ENCODE measurements at places on chromosomes 16 and 17.

- no peak for DNase-seq
Measured at GRCh38 chr16:72389791-72390190, 217.8 kb upstream of the PMFBP1 start.

DNA sequence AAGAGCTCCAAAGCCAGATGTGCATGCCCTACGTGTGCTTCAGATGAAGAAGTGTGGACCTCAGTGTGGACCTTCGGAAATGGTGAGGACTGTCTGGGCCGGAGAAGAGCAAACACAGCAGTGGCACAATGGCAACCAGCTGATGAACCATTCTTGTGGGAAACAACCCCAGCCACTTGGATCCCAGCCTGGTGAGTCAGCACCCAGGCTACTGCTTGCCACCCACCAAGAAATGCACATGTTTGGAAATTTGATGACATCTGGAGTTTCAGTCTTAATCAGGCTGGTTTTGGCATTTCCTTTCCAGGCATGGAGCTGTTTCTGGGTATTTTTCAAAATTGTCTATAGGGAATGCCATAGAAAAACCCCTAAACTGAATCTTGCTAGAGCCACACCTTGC lies 42.7 kb downstream of the DYNLRB2 start:
- DNase-seq: no peak

DNA sequence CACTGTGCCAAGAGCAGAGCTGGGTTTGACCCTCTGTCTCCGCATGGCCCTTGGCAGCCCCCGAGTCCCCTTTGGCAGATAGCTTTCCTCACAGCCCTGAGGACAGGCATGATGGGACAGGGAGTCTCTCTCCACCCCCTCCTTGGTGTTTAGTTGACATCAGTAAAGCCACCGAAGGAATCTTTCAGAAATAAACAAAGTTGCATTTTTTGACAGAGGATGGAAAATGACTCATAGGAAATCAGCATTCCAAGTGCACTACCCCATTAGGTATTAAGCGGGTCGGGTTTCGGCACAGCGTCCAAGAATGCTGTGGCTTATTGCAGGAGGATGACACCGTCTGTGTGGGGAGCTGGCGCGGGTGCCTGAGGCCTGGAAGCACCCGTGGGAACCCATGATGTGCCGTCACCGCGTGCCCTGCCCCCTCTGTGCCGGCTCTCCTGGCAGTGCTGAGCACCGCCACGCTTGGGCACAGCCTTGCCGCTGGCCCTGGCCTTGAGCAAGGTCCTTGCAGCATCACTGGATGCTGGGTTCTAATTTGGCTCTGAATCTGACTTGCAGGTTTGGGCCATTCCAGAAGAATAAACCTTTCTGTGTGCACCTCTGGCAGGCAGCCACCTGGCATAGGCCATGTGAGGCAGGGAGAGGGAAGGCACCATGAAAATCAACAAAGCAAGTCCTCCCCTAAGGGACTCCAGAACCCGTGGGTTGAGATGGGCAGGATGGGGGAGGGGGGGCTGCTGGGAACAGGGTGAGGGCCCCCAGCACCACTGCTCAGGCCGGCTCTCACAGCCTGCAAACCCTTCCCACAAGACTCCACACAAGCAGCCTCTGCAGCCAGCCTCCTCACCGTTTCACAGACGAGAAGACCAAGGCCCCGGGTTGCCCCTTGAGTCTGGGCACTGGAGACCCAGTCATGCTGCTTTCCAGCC lies 50.5 kb upstream of the ZNF469 start:
- no peak for DNase-seq

DNA sequence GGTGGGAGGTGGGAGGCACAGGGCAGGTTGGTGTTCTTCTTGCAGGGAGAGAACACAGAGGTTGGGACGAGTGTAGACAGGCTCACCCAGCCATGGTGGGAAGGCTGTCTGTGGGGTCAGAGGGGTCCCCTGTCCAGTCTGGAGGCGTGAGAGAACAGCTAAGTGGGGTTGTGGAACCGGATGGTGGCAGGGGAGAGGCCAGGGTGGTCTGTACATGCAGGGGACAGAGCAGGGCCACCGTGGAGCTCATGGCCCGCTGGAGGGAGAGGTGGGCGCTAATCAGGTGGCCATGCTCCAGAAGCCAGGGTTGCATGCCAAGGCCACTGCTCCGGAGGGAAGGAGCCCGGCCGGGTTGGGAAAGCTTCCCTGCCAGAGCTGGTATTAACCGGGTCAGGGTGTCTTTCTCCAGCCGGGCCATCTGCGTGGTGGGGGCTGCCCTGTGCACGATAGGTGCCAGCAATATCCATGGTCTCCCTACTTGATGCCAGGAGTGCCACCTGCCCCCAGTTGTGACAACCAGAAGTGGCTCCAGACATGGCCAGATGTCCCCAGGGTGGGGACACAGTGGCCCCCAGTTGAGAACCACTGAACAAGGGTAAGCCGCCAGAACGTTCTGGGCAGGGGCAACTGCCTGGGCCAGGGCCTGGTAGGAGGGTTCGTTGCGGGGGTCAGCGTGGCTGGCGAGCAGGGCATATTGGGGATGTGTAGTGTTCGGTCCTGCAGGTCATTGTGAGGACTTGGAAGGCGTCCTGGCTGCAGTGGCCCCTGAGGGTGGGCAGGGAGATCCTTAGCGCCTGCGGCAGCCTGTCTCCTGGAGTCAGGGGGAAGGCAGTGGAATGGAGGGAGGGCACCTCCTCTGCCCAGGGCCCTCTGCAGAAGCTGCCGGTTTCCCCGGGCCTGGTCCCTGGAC lies 5.1 kb downstream of the SNN start:
- no peak for DNase-seq

- DNase-seq: no peak
Measured at GRCh38 chr17:63365366-63366240, 80.5 kb downstream of the CYB561 start.

DNA sequence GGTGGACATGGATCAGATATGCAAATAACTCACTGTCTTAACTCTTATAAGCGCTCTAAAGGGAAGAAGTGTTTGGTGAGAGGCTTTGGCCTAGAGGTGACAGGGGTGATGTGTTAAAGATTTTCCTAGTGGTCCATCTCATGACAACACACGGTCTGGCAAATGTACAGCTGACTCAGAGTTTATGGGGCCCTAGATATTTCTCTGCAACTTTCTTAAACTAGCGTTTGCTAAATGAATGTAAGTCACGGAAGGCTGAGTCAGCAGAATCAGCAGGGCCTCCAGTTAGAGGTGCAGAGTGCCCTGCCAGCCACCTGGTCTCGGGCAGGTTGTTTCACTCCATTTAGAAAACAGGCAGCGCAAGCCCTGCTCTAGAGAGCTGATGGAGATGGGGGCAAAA lies 40.1 kb downstream of the CLEC16A start:
- DNase-seq: no peak

GRCh38 chr17:28901866-28902818 lies 737 bp downstream of the DHRS13 start:
- DNase-seq: no peak

DNA sequence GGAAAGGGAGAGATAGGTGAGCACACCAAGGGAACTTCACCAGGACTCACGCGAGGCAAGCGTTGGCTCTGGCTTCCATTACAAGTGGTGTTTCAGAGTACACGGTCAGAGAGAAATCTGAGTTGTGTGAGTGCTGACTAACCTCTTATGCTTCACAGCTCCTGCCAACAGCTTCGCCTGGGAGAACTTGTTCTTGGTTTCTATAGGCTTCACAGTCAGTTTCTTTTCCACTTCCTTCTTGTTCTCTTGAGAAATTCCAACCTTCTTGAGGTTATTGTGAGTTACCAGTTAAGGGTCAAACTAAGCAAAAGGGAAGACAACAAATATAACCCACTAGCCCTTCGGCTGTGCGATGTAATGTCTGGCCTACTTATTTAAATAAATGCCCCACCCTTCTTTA lies 18.9 kb downstream of the PSME3IP1 start:
- no peak for DNase-seq

- no peak for DNase-seq
Measured at GRCh38 chr16:29320274-29320999, 86.1 kb downstream of the NPIPB11 start.

- no peak for DNase-seq
Measured at GRCh38 chr16:24433706-24434105, 105.7 kb upstream of the RBBP6 start.

DNA sequence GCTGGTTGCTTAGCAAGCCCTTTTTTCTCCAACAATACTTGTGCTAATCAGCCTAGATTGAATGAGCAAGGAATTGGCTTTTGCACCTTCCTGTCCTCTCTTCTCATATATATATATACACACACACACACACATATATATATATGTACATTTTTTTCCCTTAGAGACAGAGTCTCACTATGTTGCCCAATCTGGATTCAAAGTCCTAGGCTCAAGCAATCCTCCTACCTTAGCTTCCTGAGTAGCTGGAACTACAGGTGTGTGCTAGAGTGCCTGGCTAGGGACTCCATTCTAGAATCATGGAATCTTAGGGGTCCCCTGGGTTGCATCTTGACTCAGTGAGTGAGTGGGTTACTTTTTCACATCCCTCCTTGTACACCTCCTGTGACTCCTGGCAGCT lies 27.0 kb downstream of the RAI1 start:
- DNase-seq: no peak

GRCh38 chr16:6157806-6158205 lies 1060.2 kb upstream of the EEF2KMT start:
- no peak for DNase-seq

- DNase-seq: no peak
Measured at GRCh38 chr17:64155751-64156544, 26.0 kb upstream of the ERN1 start.

DNA sequence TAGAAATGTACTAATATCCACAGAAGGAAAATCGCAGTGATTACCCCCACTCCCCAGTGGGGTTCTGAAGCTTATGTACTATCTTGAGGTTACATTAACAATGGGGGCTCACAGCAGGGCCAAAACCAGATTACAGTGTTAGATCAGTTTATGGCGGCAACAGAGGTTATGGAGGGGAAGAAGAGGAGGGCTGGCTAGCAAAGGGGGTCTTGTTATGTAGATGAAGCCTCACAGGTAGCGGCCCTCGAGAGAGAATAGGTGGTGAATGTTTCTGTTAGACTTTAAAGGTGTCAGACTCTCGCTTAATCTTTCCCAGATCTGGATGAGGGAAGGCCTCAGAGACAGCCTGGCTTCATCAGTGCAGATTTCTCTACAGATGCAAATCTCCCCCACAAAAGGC lies 22.2 kb downstream of the RNF112 start:
- DNase-seq: no peak

DNA sequence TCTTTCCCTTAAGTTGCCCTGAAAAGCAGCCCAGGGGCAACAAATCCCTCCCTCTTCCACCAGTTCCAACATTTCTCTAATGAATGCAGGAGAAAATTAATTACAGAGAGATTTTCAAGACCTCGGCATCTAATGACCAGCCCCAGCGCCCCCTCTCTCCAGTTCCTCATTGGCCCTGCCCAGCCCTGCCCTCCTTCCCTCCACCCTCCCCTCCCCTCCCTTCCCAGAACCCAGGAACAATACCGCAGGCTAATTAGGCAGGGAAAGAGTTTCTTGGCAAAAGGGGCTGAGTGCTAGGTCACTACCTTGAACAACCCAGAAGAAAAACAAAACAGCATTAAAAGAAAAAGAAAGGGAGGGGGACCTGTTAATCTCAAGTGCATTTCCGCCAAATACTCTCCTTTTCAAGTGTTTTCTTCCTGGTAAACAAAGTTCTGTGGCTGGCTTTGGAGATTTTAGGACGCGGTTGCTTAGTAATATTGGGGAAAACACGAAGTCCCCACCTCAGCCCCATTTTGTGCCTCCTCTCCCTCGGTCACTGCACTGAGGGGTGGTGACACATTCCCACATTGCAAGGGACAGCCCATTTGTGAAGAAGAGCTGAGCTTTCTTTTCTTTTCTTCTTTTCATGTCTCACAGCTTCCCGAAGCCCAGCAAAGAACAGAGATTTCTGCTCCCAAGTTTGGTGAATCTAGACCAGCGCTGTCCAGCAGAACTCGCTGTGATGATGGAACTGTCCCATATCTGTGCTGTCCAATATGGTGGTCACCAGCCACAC lies 215.4 kb downstream of the SOX9 start:
- DNase-seq: no peak

GRCh38 chr17:12521416-12521815 lies 144.3 kb upstream of the MYOCD start:
- no peak for DNase-seq

DNA sequence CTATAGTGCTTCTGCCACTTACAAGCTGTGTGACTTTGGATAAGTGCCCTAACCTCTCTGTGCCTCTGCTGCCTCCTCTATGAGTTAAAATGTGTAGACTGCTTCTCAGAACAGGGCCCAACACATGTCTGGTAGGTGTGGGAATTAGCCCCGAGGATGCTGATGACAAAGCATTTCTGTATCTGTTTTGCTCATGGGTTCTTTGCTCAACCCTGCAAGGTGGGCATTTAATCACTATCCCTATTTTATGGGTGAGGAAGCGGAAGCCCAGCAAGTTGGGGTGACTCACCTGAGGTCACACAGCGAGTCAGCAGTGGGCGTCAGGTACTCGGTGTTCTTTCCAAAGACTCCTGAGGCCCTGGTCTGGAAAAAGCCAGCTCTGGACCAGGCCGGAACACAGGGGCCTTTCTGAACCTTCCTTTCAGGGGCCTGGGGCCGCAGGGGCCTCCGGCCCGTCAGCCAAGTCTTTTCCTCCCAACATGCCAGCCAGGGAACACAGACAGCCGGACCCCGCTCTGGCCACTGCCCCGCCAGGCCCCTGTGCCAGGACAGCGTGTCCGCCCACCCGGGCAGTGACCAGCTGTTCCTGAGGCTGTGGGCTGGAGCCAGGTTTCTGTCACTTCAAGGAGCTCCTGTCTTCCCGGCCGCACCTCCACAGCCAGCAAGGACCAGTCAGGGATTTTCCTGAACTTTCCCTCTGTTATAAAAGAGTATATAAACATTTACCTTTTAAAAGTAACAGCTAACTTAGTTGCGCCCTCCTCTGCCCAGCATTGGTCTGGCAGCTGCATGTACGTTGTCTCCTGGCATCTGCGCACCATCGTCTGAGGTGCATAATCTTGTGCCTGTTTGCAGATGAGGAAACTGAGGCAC lies 62.5 kb downstream of the SREBF1 start:
- no peak for DNase-seq

DNA sequence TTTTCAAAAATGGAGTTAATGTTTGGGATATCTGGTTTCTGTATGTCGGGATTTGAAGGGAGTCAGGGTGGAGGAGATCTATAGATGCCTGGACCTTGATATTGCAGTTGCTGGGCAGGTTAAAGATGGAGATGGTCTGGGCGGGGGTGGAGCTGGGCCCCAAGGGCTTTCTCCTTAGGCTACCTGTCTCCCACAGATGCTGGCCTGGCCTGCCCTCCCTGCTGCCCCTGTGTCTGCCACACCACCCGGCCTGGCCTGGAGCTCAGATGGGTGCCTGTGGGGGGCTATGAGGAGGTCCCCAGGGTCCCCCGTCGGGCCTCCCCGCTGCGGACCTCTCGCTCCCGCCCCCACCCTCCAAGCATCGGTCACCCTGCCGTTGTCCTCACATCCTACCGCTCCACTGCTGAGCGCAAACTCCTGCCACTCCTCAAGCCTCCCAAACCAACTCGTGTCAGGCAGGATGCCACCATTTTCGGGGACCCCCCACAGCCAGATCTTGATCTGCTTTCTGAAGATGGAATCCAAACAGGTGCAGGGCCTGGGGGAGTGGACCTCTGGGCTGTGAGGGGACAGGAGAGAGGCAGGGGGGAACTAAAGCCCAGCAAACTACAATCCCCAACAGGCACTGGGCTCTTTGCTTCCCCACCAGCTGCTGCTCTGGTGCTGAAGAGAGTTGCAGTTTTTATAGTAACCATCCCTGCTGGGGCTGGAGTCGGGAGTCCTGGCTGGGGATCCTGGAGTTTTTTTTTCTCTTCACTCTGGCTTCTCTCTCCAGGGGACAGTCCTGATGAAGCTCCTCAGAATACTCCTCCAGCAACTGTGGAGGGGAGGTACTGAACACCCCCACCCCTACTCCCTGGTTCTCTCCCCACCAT lies 2.9 kb downstream of the ARHGEF15 start:
- no peak for DNase-seq

GRCh38 chr16:55171241-55171640 lies 152.8 kb upstream of the IRX6 start:
- DNase-seq: no peak
